ENCODE measurements at places on chromosomes 4 and X. TPM values are rescaled to one million over a fixed set of nuclear protein-coding genes. Genes with fewer than 3 reads are reported as not detected.
A peak's percentile ranks its signal among the peaks of the same experiment; 100 is the strongest.

DNA sequence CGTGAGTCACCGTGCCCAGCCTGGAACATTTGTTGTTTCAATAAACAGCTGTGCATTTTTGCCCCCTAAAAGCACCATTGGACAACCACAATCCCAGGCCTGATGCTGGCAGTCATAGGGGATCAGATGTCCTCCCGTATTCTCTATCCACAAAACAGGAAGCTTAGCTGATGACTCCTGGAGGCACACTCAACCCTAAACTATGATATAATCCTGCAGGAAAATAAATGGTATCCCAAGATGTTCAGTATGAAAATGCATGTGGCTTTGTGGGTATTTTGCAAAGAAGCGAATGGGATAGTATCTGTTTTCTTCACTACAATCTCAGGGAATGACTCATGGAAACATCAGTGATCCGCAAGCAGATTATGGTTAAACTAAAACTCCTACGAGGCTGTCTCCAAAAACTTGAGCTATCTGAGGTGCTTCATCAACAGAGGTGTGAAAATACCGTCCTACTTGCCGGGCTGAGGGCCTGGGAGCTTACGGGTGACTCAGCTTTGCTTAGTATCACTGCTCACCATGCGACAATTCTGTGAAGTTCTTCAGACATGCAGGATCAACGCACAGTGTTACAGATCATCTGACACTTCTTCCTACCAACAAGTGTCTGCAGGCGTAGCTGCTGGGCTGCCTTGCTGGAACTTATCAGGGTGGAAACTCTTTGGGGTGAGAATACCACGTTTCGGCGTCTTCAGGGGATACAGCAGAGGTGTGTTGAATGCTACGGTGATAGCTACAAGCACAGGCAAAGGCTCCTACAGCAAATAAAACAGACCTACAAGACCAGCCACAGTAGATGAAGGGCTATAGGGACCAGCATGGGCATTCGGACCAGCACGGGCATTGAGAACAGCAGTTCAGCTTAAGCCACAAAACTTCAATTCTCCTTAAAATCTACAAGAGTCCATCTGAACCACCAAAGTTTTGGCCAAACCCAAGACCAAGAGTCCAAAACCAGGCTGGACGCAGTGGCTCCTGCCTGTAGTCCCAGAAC, 148.5 kb downstream of the DHRSX start:
- DNase-seq: no peak

GPRIN3 gene
- 2.5 TPM for total RNA-seq

MAGED4B gene
- 5.5 TPM for total RNA-seq

- DNase-seq: no peak
These were observed 22.2 kb downstream of the MAML3 start for GRCh38 chr4:140131675-140132229.

DNA sequence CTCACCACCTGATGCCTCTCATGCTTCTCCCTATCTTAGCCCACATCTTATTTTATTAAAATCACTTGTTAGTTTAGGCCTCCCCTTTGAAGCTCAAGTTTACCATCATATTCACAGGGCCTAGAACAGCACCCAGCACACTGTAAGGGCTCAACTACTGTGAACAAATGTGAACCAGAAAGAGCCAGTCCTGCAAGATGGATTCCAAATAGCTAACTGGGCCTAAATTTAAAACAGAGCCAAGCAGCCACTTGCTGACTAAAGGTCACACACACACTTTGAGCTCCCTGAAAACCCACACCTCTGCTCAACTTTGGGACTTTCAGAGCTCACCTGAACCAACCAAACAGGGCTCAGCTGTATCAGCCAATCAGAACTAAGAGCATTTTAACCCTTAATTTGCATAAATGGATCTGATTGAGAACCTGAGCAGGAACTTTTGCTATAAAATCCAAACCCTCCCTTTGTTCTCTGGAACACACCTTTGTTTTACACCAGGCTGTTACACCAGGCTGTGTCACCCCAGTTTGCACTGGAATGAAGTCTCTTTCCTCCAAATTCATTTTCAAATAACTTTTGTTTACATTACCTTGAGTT, 62.1 kb upstream of the EXOC1L start:
- DNase-seq: no peak

GRCh38 chr4:98544141-98544817, 114.1 kb downstream of the TSPAN5 start:
- DNase-seq: no peak

GRCh38 chr4:95165926-95166524, 382.7 kb downstream of the UNC5C start:
- DNase-seq: peak; percentile 60

ZFP92 gene
- total RNA-seq: 6.1 TPM

DNA sequence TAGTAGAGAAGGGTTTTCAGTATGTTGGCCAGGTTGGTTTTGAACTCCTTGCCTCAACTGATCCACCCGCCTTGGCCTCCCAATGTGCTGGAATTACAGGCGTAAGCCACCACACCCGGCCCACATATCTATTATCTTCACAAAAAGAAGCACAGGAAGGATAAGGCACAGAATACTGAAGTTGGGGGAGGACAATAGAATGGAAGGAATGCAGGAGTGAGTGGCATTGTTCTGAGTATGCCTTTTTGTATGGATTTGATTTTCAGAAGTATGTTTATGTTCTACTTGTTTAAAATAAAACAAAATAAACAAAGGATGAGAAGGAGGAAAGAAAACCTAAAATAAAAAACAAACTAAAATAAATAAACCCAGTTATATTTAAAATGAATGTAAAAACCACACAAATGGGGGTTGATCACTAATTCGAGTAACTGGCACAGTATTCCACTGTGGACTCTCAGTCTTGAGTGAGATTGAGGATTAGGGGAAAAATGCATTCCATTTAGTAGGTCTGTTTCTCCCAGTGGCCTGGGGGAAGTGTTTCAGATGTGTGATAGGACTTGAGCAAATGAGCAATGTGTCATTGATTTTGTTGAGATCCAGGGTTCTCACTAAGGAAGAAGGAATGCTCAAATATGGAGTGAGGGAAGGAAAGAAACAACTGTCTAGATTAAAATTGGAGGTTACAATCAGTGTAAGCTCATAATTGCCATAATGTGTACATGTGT, 109.0 kb upstream of the C1QTNF7 start:
- DNase-seq: no peak

GRCh38 chr4:187128976-187129375, 405.3 kb upstream of the FAT1 start:
- DNase-seq: no peak

GRCh38 chr4:23902222-23902804, 12.5 kb upstream of the PPARGC1A start:
- no peak for DNase-seq

DNA sequence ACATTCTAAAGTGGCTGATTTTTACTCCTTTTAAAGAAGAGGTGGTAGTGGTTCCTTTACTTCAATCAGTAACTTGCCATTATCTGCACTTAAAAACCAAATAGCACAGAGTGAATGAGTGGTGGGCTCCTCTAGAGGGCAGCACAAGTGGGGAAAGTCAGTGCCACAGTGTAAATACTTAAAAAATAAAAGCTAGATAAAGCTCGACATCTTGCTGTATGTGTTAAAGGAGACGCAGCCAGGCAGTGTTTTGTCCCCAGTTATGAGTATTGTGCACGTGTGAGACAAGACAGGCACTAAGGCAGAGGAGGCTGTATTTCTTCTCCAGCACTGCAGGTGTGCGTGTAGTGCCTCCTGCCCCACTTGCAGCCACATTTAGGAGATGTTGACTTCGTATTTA, 24.6 kb downstream of the NAP1L5 start:
- no peak for DNase-seq

- DNase-seq: no peak
These were observed 33.4 kb downstream of the C4orf54 start for GRCh38 chr4:99624141-99624719.

- no peak for DNase-seq
These were observed 21.5 kb upstream of the LSM6 start for GRCh38 chr4:146154057-146154456.

GRCh38 chrX:80807992-80808735, 1.5 kb downstream of the BRWD3 start:
- DNase-seq: peak; percentile 76

- no peak for DNase-seq
These were observed 25.2 kb upstream of the FGFR3 start for GRCh38 chr4:1767770-1768366.

MGARP gene
- 290 TPM for total RNA-seq

- DNase-seq: no peak
These were observed 5.0 kb upstream of the SLC26A1 start for GRCh38 chr4:998096-998691.

GRCh38 chrX:21374163-21374993, at the start of gene CNKSR2:
Gene CNKSR2 (plus strand): TSS chrX:21374418. CDS start chrX:21374898, 480 bp downstream.
- DNase-seq: peak; percentile 16

HAND2 gene
- 18.7 TPM for total RNA-seq

TKTL2 gene
- total RNA-seq: not detected

GRCh38 chrX:31796624-31797023, 724.8 kb upstream of the FTHL17 start:
- DNase-seq: no peak

DNA sequence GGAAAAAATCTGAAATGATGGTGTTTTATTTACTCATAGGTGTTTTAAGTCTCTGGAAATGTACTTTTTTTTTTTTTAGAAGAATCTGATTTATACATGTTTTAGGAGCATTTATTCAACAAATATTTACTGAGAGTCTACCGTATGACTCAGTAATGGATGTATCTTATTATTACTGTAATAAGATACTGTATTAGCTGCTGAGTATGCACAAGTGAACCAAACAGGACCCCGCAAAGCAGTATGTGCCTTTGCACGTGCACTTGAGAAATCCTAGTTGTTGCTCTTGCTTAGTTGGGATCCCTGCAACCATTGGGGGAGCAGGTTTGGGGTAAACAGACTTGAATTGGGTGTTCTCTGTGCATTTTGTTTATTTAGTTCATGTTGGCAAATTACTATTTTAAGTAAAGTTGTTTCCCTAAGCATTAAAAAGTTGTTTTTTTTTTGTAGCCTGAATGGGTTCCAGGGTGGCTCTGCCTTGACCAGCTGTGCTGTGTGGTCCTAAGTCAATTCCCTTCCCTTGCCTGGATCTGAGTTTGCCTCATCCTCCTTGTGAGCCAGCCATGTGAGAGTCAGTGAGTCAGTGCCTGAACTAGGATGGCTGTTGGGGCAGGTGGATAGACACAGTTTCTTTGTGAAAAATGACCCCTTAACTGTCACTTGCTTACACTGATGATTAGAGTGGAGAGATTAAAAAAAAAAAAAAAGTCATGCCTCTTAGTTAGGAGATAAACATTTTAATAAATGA, 27.7 kb downstream of the DCUN1D4 start:
- DNase-seq: no peak

GRCh38 chr4:113784497-113785250, 23.1 kb upstream of the CAMK2D start:
- DNase-seq: no peak

HPSE gene
- 3.3 TPM for total RNA-seq

- no peak for DNase-seq
These were observed 231.3 kb upstream of the TET2 start for GRCh38 chr4:104915373-104915772.

GRCh38 chrX:111504941-111505340, 6.5 kb upstream of the SERTM2 start:
- DNase-seq: peak; percentile 17

- DNase-seq: peak; percentile 31
These were observed 45.9 kb downstream of the TSC22D3 start for GRCh38 chrX:107729558-107730297.

KLHL2 gene
- total RNA-seq: 27.7 TPM

GRCh38 chr4:155371432-155372043, 5.2 kb downstream of the MAP9 start:
- no peak for DNase-seq

CBR4 gene
- 17.6 TPM for total RNA-seq

GRCh38 chr4:10205223-10205622, 88.6 kb upstream of the WDR1 start:
- no peak for DNase-seq

- DNase-seq: no peak
These were observed 26.2 kb upstream of the TMPRSS11D start for GRCh38 chr4:67909905-67910584.

MAGED4 gene
- total RNA-seq: 0.61 TPM

DNA sequence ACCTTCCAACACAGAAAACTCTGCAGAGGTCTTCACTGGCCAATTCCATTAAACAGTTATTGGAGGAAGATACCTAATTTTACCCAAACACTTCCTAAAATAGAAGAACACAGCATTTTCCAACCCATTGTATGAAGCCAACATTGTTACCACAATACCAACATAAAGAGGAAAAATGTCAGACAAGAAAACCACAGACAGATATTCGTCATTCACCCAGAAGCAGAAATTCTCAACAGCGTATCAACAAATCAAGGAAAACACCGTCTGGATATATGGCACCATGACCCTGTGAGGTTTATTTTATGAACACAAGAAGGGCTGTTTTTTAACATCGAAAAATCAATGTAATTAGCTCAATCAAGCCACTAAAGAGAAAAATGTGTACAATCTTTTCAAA, 255.6 kb downstream of the ASMT start:
- no peak for DNase-seq

- DNase-seq: no peak
These were observed 859.5 kb downstream of the STIM2 start for GRCh38 chr4:27720010-27720766.

DNA sequence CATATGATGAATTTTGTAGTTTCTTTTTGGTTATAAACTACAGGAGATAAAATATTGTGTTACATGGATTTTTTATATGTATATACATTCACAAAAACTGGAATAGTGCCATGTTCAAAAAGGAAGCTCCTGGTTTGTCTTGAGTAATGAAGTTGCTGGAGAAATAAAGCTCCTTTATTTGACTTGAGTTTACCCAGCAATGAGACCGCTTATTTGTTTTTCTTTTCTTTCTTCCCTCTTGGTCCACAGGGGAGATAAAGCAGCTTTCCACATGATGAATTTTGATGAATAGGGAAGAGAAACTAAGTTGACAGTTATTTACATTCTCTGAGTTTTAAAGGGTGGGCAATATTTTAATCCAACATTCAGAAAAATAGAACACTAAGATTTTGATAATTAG, 176.5 kb downstream of the GPM6A start:
- no peak for DNase-seq

DNA sequence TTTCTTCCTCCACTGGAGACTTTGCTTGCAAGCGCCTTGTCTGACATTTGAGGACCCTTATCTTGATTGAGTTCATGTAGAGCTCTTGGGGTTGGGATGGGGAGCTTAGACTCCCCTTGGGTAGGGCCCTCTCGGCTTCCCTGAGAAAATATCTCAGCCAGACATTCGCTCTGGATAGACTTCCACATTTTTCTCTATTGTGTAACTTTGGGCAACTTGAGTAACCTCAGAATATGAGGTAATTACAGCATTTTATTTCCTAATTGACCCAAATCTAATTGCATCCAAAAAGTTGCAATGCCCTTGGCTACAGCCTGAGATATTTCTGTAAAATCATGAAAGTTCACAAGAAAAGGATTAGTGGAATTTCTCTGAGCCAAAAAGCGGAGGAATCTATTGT, 102.8 kb upstream of the MXRA5 start:
- DNase-seq: no peak

- DNase-seq: no peak
These were observed 40.4 kb upstream of the MAPK10 start for GRCh38 chr4:86400216-86400615.

Data from adrenal gland (tissue), 19 donors.